ENCODE measurements at places on chromosomes 7 and 10. TPM values are rescaled to one million over a fixed set of nuclear protein-coding genes. Genes with fewer than 3 reads are reported as not detected.

The LIPN gene
- not detected for polyA plus RNA-seq

The PON3 gene
- 19.9 TPM for polyA plus RNA-seq

The DNAH11 gene
- polyA plus RNA-seq: 2.4 TPM

The PAX4 gene
- polyA plus RNA-seq: not detected

The OIT3 gene
- polyA plus RNA-seq: 0.58 TPM

The SFRP5 gene
- 3.5 TPM for polyA plus RNA-seq

The TLX1 gene
- polyA plus RNA-seq: not detected

The SLC26A5 gene
- polyA plus RNA-seq: 1.1 TPM

The METTL27 gene
- 4.3 TPM for polyA plus RNA-seq

The MSMB gene
- not detected for polyA plus RNA-seq

The WIPF3 gene
- polyA plus RNA-seq: 1.4 TPM

The ADCY1 gene
- 2.3 TPM for polyA plus RNA-seq

The AKR1D1 gene
- polyA plus RNA-seq: not detected

The NPSR1 gene
- polyA plus RNA-seq: not detected
